DMS 273 treated with DMSO at 0.1 percent for 48 hours (cell line): ENCODE measurements at places on chromosomes 1 and 21.
A peak's percentile ranks its signal among the peaks of the same experiment; 100 is the strongest.

GRCh38 chr1:229035748-229036082 lies 235.2 kb upstream of the RAB4A start:
- no peak for DNase-seq

DNA sequence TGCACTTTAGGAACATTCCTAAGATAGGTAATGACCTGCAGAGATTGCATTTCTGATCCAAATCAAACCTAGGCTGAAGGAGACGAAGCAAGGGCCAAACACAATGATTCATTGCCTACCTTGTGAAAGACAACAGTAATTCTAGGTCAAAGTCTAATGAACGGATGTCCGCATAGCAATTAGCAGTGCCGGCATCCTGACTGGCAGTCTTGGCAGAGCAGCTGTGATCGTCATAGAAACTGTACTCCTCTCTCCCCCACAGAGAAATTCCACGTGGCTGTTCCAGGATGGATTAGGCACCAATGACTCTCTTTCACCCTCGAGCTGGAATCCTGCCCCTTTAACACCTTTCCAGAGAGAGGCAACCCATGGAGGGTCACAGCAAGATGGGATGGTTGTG lies 28.9 kb upstream of the VAV3 start:
- DNase-seq = peak; percentile 15

GRCh38 chr1:84000196-84000885 lies 1.4 kb upstream of the TTLL7 start:
- DNase-seq = no peak

DNA sequence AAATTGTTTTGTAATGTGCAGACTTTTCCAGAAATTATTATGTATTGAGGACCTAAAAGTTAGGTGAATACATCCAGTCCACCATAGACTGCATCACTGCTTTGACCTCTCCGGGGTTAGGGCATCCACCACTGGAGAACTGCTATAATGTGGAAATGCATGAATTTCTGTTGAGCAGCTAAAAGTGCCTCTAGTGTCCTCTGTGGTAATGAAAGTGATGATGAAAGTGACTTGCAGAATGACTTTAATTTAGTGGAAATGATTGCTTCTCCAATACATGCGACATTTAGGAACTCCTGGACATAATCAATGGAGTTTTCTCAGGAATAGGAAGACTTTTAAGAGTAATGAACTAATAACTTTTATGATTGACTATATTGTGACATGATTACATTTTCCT lies 170.8 kb downstream of the LBR start:
- no peak for DNase-seq

DNA sequence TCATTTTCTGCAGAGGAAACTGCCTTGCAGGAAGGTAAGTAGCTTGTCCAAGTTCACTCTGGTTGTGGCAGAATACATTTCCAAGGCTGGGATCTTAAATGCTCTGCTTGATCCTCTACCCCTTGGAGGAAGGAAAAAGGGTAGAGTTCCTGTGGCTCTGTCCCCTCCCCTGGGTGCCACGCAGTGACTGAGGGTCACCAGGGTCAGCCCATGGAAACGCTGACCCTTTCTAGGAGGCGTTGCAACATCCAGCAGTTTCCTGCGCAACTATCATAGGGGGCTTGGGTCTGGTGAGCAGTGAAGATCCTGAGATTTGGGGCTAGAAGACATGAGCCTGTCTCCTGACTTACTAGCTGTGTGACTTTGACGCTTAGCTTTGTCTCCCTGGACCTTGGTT lies 29.4 kb upstream of the EPS8L3 start:
- DNase-seq = no peak

GRCh38 chr1:106768501-106768900 lies 288.0 kb upstream of the PRMT6 start:
- DNase-seq = no peak

GRCh38 chr1:216028631-216029030 lies 394.6 kb downstream of the USH2A start:
- DNase-seq = no peak

GRCh38 chr1:197948926-197949899 lies 32.0 kb downstream of the LHX9 start:
- DNase-seq = no peak

DNA sequence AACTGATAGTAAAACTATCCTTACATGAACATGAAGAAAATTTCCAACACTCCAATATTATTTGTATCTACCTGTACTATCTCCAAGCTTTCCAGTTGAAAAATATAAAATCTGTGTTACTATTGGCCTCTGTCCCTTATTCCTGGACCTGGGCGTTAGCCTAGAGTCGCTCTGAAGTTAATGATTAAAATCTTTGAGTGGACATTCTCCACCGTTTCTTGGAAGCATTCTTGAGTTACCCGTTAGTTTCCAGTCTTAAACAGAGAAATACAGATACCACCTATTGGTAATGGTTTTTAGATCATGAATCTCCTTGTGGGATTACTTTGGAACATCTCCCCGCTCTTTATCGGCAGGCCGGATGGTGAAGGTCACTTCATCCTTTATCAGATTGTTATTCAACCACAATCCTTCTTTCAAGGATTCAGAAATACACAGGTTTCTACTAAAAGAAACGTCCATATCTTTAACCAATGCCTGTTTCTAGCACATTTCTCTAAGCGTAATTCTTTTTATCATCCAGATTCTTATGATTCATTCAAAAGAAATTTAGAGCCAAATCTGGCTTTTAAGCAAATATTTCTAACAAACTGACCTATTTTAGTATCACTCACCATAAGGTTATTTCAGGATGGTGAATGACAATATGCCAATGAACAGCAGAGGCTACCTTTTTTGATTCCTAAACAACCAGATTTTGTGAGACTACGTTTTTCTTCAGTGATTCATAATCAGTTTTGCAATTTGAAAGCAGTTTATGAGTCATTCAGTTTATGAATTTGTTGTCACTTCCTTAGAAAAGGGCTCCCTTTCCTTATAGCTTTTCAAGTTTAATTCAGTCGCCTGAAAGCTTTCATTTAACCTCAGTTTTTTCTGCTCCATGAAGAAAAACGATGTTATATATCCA lies 70.2 kb upstream of the ERRFI1 start:
- no peak for DNase-seq

DNA sequence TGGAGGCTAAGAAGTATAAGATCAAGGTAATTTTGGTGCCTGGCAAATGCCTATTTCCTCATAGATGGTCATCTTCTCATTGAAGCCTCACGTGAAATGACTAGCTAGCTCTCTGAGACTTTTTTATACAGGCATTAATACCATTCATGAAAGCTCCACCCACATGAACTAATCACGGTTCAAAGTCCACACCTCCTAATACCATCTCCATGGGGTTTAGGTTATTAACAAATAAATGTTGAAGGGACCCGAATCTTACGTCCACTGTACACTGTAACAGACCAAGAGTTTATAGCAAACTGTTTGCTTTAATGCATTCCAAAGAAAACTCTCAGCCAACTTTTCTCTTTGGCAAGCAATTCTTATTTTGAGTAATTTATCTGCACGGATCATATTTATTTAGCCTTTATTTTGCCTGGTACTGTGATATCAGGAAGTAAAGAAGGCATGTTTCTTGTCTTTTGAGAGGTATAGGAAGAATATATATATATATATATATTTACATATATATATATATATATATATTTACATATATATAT lies 296.1 kb upstream of the LRRC7 start:
- no peak for DNase-seq

GRCh38 chr1:190049314-190049713 lies 428.4 kb downstream of the BRINP3 start:
- no peak for DNase-seq

DNA sequence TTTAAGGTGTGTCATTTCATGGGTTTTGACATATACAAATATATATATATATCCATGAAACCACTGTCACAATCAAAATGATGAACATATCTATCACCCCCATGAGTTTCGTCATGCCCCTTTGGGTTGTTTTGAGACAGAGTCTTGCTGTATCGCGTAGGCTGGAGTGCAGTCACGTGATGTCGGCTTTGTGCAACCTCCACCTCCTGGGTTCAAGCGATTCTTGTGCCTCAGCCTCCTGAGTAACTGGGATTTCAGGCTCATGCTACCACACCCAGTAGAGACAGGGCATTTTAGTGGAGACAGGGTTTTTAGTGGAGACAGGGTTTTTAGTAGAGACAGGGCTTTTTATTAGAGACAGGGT lies 8.0 kb downstream of the HJV start:
- no peak for DNase-seq
